ENCODE measurements at places on chromosomes 4 and X. TPM values are rescaled to one million over a fixed set of nuclear protein-coding genes. Genes with fewer than 3 reads are reported as not detected.

GRCh38 chr4:37836838-37837440 is 10.5 kb downstream of the PGM2 start:
- DNase-seq = no peak

The HAND2 gene
- total RNA-seq = 180 TPM

The TCEAL7 gene
- 4.0 TPM for total RNA-seq

The ANOS1 gene
- total RNA-seq = 5.8 TPM

DNA sequence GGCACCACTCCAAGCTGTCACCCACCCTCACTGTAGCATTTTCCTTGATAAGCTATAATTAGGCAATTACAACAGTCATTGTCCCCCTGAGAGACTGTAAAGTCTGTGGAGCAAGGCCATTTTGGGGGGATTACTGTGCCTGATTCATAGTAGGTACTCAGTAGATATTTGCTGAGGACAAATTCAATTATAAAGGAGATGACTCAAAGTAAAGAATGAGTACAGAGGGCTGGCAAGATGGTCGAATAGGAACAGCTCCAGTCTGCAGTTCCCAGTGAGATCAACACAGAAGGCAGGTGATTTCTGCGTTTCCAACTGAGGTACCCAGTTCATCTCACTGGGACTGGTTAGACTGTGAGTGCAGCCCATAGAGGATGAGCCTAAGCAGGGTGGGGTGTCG is 42.0 kb downstream of the MAOB start:
- DNase-seq = no peak

GRCh38 chr4:155615081-155615887 is 51.4 kb upstream of the GUCY1A1 start:
- DNase-seq = no peak

DNA sequence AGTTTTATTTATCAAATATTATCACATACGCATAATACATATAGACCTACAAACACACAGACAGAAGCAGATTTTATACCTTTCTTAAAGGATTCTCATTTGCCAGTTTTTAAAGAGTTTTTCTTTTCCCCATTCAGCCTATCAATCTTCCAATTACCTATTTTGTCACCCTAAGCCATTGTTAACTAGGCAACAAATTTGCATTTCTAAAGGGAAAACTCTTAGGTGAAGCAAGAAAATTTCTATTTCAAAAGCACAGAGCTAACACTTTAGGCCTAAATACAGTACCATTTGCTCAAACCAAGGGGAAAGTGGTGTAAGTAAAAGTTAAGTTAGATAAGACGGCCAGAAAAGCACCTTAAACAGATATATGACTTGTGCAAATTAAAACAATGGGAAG is 156.6 kb downstream of the NDST3 start:
- DNase-seq = no peak

GRCh38 chrX:13198056-13198761 is 121.6 kb downstream of the ATXN3L start:
- DNase-seq = no peak

GRCh38 chr4:141995056-141995455 is 358.7 kb downstream of the IL15 start:
- DNase-seq = no peak

The ZCCHC4 gene
- total RNA-seq = 9.8 TPM

- no peak for DNase-seq
Observed at GRCh38 chr4:15794905-15795304, 16.8 kb downstream of the CD38 start.

GRCh38 chr4:27142841-27143240 is 282.2 kb downstream of the STIM2 start:
- no peak for DNase-seq

DNA sequence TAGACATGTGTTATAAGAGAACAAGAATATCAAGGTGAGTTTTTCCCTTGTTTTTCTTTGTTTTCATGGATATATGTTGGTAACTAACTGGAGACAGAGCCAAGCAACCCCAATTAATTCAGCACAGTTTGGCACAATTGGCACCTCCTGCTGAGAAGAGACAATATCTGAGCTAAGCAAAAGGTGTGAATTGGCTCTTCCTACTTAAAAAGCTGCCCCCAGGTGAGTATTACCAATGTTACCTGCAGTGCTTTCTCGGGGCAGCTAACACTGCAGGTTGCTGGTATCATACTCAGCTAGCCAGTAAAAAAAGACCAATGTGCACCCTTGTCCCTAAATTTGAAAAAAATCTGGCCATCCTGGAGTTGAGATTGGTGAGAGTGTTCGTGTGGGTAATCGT is 871.2 kb upstream of the TENM3 start:
- no peak for DNase-seq

GRCh38 chrX:123728016-123728415 is 4.8 kb downstream of the THOC2 start:
- no peak for DNase-seq

The PALLD gene
- total RNA-seq = 998 TPM

- no peak for DNase-seq
Observed at GRCh38 chr4:24722026-24722568, 73.3 kb upstream of the SOD3 start.

DNA sequence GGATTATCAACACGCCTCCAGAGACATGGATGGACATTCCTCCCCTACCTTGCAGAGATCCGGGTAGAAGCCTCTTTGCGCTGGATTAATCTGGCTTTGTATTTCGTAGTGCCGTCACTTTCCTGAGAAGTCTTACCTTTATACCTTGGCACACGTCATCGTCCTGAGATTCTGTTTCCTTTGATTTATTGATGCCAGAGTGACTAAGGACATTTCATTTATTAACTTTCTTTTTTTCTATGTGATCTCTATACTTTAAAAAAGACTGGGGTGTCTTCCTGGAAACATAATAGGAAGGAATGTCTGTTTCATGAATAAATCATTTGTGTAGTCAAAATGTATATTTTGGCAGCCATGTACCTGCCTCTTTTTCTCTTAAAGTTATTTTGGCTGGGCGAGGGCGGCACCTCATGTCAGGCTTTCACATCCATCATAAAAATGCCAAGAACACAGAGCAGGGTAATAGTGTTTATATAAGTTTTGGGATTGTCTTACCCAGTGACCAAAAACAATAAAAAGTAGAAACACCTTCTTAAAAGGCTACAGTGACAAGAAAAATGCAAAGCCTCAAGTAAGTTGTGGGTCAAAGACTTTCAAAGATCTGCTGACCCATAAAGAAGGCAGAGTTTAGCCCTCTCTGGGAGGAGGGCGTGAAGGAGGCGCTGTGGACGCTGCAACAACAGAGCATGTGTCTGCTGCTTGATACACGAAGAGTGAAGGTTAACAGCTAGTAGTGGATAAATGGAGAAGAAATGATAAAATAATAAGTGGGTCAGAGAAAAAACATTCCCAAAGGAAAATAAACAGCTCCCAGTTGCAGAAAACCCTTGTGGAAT is 124.4 kb downstream of the SHROOM3 start:
- DNase-seq = no peak

GRCh38 chrX:1391707-1392375 is at the start of gene SLC25A6:
Gene SLC25A6, minus strand, starts transcription at chrX:1392113. Its CDS starts 104 bp downstream, at chrX:1392009.
- DNase-seq = peak; percentile 100

The ADH7 gene
- total RNA-seq = not detected

The BBS12 gene
- 5.5 TPM for total RNA-seq

The PNMA5 gene
- total RNA-seq = not detected

GRCh38 chr4:39452153-39452859 is 6.4 kb downstream of the RPL9 start:
- DNase-seq = no peak

The C4orf50 gene
- 0.02 TPM for total RNA-seq

DNA sequence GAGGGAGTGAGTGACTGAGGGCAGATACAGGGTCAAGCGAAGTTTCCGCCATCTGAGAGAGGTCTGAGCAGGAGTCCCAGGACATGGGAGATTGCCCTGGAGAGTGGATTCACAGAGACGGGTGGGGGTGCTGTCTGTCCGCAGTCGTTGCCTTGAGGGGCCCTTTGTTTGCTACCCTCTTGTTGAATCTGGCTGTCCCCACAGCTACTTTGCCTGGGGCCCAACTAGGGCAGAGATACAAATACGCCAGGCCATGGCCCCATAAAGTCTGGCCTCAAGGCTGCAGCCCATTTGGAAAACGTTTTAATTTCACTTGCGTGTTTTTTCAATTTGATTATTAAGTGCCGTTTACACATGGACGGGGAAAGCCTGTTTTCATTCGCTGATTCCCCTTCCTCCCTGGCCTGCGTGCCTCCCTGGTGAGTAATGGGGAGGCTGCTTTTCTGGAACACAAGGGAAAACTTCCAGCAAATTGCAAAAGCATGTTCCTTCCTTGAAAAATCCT is 134.4 kb downstream of the SMIM20 start:
- peak; percentile 66 for DNase-seq

The NLRP2B gene
- not detected for total RNA-seq

The CLIC2 gene
- total RNA-seq = 13.6 TPM

GRCh38 chr4:28388471-28388870 is 1527.8 kb downstream of the STIM2 start:
- no peak for DNase-seq

- DNase-seq = no peak
Observed at GRCh38 chr4:122901247-122902010, 21.0 kb downstream of the NUDT6 start.

DNA sequence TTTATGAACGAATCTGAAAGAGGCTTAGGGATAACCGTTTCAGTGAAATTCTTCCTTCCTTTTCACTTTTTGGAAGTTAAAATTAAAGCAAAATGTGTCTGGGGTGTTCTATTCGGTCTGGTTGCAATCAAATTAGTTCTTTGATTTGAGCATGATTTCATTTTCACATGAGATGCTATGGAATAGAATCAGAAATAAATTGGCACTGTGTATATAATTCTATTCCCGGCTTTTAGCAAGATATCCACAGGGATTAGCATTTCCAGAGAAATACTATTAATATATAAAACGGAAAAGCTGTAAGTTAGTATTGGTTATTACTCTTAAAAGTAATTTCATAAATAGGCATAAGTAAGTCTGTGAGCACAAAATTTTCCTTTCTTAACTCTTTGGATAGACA is 1676.8 kb upstream of the PCDH7 start:
- DNase-seq = no peak

The S100P gene
- 1.1 TPM for total RNA-seq

- no peak for DNase-seq
Observed at GRCh38 chr4:32752962-32753361, 2032.8 kb downstream of the PCDH7 start.

The NPFFR2 gene
- not detected for total RNA-seq

- no peak for DNase-seq
Observed at GRCh38 chr4:170741856-170742255, 652.1 kb upstream of the AADAT start.

DNA sequence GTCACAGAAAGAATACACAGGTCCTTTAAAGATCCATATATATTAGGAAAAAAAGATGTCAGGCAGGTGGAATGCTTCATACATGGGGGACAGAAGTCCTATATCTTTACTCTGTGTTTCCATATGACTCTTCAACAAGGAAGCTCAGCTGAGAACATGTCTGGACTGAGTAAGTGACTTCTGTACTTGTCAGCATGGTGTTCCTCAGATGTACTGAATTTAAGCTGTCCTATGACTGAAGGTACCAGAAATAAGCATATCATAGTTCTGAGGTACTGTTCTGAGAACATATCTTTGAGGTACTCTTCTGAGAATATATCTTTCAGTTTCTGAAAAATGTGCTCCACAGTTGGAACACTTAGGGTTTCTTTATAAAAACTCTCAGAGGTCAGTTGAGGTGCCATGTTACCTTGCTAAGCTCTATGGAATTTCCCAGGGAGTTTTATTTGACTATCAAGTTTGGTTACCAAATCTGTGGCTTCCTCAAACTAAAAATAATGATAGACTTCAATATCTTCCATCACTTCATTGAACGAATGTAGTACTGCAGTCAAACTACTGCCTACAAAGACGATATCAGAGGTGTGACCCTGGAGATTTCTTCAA is 597.2 kb upstream of the GNPDA2 start:
- no peak for DNase-seq

DNA sequence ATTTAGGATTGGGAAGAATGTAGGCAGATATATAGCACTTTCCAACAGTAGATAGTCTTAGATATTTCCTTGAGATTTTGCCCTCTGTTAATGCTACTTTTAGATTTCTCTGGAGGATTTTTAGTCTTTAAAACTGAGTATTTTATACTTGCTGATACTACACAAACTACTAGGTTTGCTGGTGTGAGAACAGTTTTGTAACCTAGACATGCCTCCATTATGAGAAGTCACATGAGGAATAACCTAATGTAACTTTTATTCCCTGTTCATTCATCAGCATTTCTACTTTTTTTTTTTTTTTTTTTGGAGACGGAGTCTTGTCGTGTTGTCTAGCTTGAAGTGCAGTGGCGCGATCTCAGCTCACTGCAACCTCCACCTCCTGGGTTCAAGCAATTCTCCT is 137.2 kb downstream of the RAPGEF2 start:
- DNase-seq = no peak

DNA sequence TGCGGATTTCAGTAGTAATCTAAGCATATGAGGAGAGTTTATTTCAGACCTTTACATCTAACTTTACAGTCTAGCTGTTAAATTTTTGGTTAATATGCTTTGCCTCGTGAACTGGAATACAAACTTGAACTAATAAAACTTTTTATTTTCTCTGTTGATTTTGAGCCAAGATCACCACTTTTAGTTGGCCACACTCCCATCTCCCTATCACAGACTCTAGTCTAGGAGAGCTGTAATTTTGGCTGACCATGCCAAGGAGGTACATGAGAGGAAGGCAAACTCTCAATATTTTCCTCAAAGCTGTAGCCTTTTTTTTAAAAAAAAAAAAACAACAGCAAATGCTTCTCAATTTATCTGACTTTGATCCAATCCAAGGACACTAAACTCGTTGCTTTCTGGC is 597.5 kb upstream of the PCDH7 start:
- DNase-seq = no peak

DNA sequence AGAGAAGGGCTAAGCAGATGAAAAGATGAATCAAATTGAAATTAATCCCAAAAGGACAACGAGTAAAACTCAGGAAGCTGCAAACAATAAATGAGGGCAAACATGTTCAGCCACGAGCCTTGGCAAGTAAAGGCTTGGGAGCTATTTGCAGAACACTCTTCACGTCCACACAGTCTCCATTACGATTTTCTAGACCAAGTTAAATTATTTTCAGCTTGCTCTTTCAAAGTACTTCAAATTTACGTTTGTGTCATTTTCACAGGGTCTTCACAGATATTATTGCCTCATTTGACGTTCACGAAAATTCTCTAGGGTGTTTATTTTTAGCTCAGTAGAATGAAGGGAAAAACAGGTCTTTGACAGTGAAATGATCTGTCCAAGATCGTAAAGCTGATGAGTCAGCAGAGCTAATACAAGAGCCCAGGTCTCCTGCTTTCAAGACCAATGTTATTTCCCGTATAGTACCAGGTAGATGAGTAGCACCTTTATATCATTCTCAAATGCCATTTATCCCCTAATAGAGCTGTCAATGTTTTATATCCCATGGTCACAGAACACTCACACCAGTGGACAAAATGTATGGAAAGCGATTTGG is 20.9 kb downstream of the KLB start:
- no peak for DNase-seq

Measured in left ventricle myocardium superior (tissue), 1 donor.